ENCODE measurements at places on chromosomes 5 and 9.

DNA sequence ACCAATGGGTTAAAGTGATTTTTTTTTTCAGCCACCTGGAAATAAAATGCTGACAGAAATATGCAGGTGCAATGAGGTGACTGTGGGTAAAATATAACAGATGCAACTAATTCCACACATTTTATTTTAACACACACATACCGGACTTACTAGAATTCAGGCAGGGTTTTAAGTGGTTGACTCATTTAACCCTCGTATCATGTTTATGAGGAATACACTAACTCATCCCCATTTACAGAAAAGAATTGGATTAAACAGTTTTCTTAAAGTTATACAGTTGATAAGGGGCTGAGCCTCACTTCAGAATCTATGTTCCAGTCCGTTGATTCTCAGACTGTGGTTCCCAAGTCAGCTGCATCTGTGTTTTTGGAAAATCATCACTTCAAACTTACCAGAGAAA is 207.5 kb downstream of the CHSY3 start:
- no peak for DNase-seq

- DNase-seq, result peak; percentile 53
These were observed 72.8 kb downstream of the PRRT1B start for GRCh38 chr9:131618071-131618479.

GRCh38 chr9:98375138-98375726 is 119.8 kb upstream of the TBC1D2 start:
- DNase-seq, result no peak

- no peak for DNase-seq
These were observed 140.4 kb downstream of the AUH start for GRCh38 chr9:91221332-91221731.

DNA sequence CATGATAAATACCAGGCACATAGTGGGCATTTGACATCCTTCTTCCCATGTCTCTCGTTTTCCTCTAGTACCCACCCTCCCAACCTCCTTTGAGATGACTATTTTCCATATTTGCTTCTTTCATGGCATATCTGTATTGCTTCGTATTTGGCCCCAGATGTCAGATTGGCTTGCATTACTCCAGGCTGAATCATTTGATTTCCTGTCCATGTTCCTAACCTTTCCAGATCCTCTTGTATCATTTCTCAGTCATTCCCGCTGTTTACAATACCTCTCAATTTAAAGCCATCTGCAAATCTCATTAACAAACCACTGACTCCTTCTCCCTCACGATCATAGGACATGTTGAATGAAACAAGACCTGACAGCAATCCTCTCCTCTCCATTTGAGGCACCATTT is 19.9 kb downstream of the MTX3 start:
- DNase-seq, result no peak

DNA sequence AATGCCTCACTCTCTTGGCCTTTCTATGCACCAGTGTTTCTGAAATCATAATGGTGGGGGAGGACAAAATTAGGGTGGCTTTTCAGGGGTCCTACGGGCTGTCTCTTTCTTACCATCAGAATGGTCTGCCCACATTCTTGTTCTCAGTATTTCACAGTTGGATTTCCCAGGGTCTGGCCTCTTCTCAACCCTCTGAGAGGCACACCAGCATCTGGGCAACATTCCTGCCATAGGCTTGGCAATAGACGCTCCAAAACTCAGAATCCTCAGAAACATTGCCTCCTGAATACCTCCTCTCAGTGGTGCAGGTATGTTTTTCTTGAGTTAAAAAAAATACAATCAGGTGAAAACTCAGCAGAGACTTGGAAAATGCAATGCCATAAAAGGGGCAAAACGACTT is 358.3 kb downstream of the NTRK2 start:
- no peak for DNase-seq

DNA sequence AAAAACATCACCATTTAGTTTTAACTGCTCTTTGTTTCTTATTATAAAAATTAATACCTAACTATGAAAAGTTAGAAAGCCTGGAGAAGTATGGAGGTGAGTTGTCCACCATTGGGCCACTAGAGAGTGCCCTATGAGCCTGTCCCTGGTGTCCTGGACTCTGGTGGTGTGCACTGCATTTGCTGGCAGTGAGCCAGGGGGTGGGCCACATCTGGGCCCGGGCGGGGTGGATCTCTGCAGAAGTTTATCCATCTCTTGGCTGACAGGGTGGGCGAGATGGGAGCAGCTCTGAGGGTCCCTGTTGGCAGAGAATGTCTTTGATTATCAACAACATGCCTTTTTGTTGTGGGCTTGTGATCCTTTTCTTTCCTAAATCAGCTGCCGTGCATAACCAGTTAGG is 8.2 kb downstream of the TENT4A start:
- DNase-seq, result peak; percentile 46

GRCh38 chr9:130042406-130042884 is 544 bp downstream of the FNBP1 start:
- DNase-seq, result peak; percentile 50

DNA sequence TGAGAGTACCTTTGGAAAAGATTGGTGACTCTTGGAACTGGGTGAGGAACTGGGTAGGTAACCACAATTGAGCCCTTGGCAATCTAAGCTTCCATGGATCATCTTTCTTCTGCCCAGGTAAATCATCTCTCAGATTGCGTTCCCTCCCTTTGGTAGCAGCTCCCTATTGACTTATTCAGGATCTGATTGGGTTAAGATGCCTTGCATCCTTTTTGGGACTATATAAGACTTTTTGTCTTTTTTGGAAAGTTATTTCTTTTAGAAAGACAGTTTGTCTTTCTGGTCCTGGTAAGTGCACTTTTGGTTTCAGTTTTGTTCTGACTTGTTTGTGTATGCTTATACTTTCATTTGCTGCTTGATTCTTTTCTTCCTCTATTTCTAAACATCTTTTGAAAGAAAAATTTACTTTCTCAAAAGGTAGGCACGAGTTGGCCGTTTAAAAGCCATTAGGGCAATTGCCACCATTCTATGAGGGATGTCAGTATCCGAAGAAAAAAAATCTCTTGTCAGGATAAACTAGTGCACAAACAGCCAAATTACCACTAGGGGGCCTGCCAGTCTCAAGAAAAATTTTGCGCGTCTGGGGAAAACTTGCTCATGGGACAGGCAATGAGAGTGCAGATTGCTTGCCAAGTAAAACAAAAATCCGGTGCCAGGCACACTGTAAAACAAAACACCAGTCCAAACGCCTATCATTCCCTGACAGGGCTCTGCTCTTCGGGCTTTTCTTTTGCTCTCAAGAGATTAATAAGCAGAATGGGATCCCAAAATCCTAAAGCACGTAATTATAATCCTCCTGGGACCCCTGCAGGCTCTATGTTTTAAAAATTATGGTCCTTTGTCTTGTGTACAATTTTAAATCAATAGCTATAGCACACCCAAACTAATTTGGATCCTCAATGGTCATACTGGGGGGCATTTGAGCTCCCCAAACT is 12.8 kb downstream of the OR1J1 start:
- peak; percentile 47 for DNase-seq
